PC-9 (cell line): ENCODE measurements at places on chromosomes 4 and X. TPM values are rescaled to one million over a fixed set of nuclear protein-coding genes. Genes with fewer than 3 reads are reported as not detected.

DNA sequence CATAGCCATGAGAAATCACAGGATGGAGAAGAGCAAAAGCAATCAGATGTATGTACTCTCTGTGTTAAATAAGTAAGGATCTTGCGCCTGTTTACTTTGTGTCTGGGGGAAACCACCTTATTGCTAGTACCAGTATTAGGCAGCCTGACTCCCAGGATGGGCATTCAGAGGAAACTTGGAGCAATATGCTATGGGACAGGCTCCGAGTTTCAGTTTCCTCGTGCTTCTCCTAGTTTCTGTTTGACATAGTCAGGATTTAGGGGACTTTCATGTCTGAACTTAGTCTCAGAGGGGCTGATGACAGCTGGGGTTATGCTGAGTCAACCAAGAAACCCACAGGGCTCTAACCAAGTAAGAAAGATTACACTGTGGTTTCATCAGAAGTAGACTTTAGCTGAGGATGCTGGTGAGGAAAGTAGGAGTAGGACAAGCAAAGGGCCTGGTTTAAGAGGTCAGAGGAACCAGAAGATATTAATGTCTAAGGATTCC, 13.5 kb downstream of the NSUN7 start:
- peak overlapping the region; percentile 40 for H3K27ac ChIP-seq
- no peaks in the 10 kb centered on the region for H3K27me3 ChIP-seq
- no peak for DNase-seq
- H3K4me1 ChIP-seq, result no peaks in the 10 kb centered on the region
- no peaks in the 10 kb centered on the region for H3K36me3 ChIP-seq

DNA sequence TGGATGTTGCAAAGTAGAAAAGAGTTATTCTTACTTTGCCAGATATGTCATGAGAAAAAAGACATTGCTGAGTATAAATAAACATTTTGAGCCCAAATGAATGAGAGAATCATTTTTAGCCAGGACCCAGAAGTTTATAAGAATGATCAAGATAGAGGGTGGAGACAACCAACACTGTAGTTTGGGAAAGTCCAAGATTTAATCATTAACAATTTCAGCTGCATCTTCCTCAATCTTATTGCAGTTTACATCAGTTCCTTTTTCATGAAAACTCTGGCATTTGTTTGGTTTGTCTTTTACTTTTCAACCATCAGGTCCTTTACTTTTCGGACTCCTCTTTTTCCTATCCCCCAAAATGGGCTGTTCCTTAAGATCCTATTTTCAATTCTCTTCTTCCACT, 645.9 kb downstream of the ANKRD50 start:
- no peak overlapping the region for H3K4me3 ChIP-seq
- peaks cover under 1% of the 10 kb centered on the region; the same call in 1 of the 2 replicates for H3K4me1 ChIP-seq
- no peak for DNase-seq
- no peak overlapping the region for H3K27ac ChIP-seq
- no peaks in the 10 kb centered on the region for H3K27me3 ChIP-seq

DNA sequence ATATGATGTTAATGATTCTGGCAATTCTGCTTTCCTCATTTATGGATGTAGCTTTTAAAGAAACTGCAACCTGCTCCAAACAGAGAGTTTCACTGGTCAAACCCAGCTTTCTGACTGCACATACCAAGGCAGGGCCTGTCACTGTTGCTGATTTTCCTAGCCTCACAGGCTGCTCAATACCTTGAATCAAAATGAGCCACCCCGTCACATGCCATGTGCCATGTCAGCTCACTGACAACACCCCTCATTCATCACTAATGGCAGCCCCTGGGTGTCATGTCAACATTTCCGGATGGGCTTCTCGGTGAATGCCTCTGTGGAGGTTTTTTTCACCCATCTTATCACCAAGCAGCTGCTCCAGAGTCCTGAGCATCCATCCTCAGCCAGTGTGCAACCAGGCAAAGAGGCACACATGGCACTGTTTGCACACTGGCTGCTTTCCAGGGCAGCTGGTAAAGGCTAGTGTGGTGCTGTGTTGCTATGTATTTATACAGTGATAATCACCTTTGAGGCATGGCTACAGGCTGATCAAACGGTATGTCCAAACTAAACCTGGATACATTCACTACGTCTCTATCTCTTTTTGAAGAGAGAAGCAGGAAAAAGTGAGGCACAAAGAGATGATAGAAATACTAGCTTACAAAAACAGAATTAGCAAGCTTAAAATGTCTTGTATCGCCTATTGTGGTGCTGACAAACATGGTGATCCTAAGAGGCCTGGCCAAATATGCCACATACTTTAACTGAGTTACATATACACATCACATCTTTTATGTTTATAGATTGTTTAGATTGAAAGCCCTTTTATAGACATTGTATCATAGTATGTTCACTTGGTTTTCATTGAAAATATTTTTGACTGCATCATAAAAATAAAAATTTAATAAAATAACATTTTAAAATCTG, 94.6 kb upstream of the INPP4B start:
- H3K4me1 ChIP-seq, result no peaks in the 10 kb centered on the region
- no peaks in the 10 kb centered on the region for H3K27me3 ChIP-seq
- DNase-seq, result no peak

DNA sequence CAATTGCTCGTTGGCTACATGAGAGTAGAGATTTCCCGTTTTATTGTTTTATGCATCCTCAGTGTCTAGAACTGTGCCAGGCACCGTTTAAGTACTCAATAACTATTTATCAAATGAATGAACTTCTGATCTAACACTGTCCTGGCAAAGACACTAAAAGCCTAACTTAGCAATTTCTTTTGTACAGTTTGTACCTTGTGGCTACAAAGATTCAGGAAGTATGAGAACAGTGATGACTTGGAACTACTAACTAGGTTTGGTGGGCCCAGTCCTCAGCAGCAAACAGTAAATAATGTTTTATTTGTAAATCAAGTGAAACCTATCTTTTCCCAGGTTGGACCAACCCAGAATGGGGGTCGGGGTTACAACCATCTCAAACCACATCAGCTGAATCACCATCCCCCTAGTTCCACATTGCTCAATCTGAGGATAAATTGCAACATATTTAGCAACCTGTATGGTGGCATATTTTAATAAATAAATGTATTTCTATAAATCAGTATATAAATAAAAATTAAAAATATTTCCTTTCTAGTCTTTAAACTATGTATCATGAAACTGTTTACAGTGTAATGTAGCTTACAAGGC, 12.3 kb upstream of the SCRG1 start:
- DNase-seq, result no peak
- H3K4me3 ChIP-seq, result no peak overlapping the region
- H3K27ac ChIP-seq, result no peak overlapping the region
- peaks cover 45% of the 10 kb centered on the region for H3K4me1 ChIP-seq
- no peaks in the 10 kb centered on the region for H3K36me3 ChIP-seq
- no peaks in the 10 kb centered on the region for H3K27me3 ChIP-seq

DNA sequence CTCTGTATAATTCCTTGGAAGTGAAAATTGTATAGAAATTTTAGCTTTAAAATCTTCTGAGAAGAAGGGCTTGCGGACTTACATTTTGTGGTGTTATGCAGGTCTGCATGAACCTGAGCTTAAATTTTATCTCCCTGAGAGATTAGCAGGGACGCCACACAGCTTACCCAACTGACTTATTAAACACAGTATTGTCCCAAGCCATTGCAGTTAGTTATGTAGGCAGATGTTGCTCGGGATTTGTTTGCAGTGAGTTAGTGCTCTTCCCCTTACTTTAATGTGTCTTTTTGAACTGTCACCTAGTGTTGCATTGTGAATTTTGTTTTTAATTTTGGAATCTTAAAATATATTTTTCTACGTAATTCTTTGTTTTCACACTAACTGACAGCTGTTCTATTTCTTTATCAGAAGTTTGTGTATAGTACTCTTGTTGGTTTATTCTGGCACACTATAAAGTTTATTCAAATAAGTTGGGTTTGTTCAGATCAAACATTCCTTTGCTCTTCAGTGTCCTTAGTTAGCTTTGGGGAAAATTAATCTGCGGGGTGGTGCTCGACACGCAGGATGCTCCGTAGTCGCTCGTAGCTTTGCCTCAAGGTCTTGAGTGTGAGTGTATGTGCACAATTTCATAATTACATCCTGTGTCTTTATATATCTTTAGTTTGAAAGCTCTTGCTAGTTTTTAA, 145.4 kb downstream of the STIM2 start:
- peaks cover 7% of the 10 kb centered on the region; the same call in 1 of the 2 replicates for H3K4me1 ChIP-seq
- H3K27me3 ChIP-seq, result no peaks in the 10 kb centered on the region
- no peaks in the 10 kb centered on the region for H3K36me3 ChIP-seq

DNA sequence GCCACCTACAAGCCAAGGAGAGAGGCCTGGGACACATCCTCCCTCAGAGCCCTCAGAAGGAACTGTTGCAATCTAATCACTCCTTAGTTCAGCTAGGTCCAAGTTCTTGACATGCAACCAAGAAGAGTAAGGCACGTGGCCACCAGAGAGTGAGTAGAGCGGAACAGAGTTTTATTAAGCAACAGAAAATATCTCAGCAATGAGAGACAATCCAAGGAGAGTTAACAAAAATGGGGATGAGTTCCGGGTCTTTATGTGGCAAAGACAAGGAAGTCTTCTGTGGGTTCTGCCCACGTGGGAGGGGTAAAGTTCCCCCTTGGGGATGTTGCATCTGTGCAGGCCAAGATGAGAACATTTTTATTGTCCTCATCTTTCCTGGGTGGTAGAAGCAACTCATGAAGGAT, 38.5 kb upstream of the PROM1 start:
- no peak overlapping the region for H3K4me3 ChIP-seq
- H3K4me1 ChIP-seq, result no peaks in the 10 kb centered on the region
- H3K27me3 ChIP-seq, result no peaks in the 10 kb centered on the region

DNA sequence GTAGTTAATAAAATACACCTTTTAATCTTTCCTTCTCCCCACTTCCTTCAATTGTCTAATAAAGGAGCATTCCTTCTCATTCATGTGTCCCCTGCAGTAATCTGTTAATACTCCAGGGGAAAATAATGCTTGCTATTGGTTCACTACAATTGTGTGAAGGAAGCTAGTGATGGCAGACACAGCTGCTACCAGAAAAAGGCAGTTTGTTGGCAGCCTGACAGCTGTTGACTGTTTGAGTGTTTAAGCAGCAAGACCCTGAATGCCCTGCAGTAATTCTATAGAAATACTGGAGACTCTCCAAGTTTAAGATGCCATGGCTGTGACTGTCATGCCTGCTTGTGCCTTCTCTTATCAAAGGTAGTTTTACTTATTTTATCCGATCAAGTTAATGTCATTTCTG, 359.5 kb downstream of the C4orf33 start:
- DNase-seq, result no peak
- H3K36me3 ChIP-seq, result no peaks in the 10 kb centered on the region
- no peaks in the 10 kb centered on the region for H3K27me3 ChIP-seq
- H3K27ac ChIP-seq, result no peak overlapping the region
- no peak overlapping the region for H3K4me3 ChIP-seq

DNA sequence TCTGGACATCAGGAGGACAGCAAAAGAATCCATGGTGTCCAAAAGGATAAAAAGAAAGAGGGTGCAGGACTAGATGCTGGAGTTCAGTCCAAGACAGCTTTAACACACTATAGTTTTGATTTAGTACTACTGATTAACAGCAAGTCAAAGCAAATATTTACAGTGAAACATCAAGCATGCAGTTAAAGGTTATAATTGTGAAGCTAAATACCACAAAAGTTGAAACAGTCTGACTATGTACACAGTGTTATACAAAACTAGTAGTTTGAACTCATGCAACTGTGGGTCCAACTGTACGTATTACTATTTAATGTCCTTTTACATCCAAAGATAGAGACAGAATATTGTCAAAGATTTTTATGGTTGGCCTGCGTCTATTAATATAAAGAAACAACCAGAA, 57.6 kb downstream of the CHIC2 start:
- H3K4me1 ChIP-seq, result 0 out of 2 replicates have a peak, but pooled peaks cover 9% of the 10 kb centered on the region
- no peaks in the 10 kb centered on the region for H3K27me3 ChIP-seq
- no peaks in the 10 kb centered on the region for H3K36me3 ChIP-seq
- no peak overlapping the region for H3K27ac ChIP-seq

DNA sequence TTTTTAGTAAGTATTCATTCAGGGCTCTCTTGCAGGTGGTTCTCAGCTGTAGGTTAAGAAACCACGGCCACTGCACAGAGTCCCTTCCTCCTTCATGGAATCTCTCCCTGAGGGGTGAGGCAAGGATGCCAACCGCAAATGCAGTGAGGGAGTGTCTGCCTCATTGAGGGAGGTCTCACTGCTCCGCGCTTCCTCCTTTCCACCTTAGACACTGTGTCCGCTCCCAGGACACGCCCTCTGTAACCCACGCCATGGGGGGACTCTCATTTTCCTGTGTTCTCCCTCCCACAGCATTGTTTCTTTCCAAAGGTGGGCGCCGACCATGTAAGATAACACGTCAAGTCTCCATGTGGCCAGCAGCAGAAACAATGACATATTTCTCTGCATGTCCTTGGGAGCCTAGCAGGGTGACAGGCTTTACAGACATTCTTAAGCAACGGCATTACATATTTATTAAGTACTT, 63.2 kb downstream of the SEPSECS start:
- no peaks in the 10 kb centered on the region for H3K4me1 ChIP-seq
- no peaks in the 10 kb centered on the region for H3K36me3 ChIP-seq
- no peak for DNase-seq
- no peaks in the 10 kb centered on the region for H3K27me3 ChIP-seq
- no peak overlapping the region for H3K4me3 ChIP-seq

Gene TLL1
- 0.45 and 0.46 TPM in 2 replicates for total RNA-seq

Gene LRP2BP
- total RNA-seq, result 0.85 and 0.90 TPM in 2 replicates

Gene GLRA3
- 0.39 TPM in 1 of 2 replicates, not detected in the other for total RNA-seq

Gene ADH1C
- 0.50 and 0.63 TPM in 2 replicates for total RNA-seq
